Stimulated activated CD8-positive, alpha-beta memory T cell treated with anti-CD3 and anti-CD28 coated beads, Interleukin-7, amount 100 ng/mL, for 1 hour (primary cell): ENCODE measurements at places on chromosomes 12 and 14.

- DNase-seq, result no peak
These were observed 163.4 kb downstream of the ANO6 start for GRCh38 chr12:45379261-45379660.

GRCh38 chr14:30854492-30854891 lies 19.9 kb upstream of the COCH start:
- no peak for DNase-seq

DNA sequence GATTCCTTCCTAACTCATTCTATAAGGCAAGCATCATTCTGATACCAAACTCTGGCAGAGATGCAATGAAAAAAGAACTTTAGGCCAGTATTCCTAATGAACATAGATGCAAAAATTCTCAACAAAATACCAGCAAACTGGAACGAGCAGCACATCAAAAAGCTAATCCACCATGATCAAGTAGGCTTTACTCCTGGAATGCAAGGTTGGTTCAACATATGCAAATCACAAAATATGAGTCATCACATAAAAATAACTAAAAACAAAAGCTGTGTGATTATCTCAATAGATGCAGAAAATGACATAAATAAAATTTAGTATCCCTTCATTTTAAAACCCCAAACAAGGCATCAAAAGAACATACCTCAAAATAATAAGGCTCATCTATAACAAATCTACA lies 98.9 kb downstream of the ACSS3 start:
- no peak for DNase-seq

DNA sequence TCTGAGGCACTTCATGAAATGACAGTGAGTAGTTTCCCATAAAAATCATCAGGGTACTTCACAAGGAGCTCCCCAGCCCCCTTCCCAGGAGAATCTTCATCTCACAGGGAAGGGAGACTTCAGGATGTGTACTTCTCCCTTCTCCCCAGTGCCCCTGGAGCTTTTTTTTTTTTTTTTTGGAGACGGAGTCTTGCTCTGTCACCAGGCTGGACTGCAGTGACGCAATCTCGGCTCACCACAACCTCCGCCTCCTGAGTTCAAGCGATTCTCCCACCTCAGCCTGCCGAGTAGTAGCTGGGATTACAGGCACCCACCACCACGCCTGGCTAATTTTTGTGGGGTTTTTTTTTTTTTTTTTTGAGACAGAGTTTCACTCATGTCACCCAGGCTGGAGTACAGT lies 10.4 kb downstream of the ITPK1 start:
- no peak for DNase-seq

DNA sequence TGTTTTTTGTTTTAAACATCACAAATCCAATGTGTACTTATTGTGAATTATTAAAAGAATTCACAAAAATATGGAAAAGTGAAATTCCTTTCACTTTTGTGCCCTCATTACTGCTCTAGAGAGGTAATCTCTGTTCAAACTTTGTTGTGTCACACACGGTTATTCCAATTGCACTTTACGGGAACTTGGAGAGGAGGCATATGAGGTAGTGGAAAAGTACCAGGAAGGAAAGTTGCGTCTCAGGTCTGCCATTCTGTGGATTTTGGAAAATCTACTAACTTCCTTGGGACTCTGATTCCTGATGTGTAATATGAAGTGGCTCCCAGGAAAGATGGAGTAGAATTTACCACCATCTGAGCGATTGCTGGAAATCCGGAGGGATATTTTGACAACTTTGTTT lies 90.9 kb upstream of the DCN start:
- no peak for DNase-seq

- no peak for DNase-seq
These were observed 74.7 kb downstream of the BTG1 start for GRCh38 chr12:92070864-92071445.

GRCh38 chr12:105177208-105177607 lies 58.8 kb downstream of the APPL2 start:
- no peak for DNase-seq

DNA sequence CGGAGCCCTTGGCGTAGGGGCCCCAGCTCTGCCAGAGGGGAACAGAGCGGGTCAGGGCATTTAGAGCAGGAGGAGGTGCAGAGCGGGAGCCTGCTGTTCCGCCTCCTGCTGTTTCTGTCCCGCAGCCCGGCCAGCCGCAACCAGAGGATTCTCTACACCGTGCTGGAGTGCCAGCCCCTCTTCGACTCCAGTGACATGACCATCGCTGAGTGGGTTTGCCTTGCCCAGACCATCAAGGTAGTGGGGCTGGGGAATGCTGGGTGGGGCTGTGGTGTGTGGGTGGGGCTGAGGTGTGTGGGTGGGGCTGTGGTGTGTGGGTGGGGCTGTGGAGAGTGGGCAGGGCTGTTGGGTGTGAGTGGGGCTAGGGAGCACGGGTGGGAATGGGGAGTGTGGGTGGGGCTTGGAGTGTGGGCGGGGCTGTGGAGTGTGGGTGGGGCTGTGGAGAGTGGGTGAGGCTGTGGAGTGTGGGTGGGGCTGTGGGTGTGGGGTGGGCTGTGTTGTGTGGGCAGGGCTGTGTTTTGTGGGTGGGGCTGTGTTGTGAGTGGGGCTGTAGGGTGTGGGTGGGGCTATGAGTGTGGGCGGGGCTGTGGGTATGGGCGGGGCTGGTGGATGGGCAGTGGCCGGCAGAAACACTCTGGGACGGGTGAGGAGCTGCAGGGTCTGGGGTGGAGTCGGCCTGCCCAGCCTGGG lies 8.0 kb downstream of the ASPG start:
- DNase-seq, result no peak

DNA sequence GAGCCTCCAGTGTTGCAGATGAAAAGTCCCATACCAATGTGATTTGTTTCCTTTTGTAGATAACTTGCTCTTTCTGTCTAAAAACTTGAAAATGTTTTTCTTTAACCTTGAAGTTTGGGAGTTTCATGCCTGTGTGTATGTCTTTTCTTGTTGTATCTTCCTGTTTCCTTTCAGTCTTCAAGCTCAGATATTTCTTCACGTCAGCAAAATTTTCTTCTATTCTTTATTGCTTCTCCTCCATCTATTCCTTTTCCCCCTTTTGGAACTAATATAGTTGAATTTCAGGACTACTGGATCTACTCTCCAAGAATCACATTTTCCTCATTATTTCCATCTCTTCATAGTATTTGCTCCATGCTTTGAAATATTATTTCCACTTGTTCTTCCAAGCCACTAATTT lies 23.9 kb downstream of the SOAT2 start:
- DNase-seq, result no peak

- no peak for DNase-seq
These were observed 42.0 kb upstream of the CHPT1 start for GRCh38 chr12:101655393-101655792.

- no peak for DNase-seq
These were observed 13.3 kb downstream of the NDUFA12 start for GRCh38 chr12:94990222-94990621.

DNA sequence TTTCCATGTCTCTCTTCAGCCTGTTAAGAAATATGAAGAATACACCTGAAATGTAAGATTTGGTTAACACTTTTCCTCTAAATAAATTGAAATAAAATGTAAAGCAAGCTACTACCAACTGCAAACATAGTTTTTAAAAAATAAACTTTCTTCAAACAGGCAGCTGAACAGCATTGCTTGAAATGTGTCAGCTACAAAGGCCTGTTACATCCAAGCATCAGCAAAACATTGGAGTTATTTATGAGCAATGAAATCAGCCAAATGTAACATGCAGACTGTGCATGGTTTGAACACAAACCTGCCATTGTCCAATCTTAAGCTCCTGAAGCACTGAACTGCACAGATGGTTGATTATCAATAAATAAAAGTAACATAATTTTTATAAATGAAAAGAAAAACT lies 291.3 kb downstream of the ACSS3 start:
- DNase-seq, result no peak

DNA sequence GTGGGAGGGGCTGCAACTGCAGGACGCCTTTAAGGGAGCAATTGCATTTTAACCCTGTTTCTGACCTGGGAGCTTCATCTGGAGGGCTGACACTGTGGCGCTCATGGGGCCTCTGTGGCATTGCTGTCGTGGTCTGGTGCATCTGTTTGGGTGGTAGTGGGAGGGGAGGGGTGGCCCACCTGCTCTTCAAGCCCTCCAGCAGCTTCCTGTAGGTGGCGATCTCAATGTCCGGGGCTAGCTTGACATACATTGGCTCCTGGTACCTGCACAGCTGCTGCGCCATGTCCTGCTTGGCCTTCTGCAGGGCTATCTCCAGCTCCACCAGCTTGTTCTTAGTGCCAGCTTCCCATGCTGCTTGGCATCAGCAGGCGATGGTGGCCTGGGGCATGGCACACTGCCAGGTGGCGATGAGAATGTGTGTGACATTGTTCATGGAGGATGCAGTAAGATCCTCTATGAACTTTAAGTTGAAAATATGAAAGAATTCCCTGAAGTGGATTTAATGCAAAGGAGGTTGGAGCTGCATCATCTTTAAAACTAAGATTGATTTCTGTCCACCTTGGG lies 7.7 kb upstream of the KRT82 start:
- no peak for DNase-seq

DNA sequence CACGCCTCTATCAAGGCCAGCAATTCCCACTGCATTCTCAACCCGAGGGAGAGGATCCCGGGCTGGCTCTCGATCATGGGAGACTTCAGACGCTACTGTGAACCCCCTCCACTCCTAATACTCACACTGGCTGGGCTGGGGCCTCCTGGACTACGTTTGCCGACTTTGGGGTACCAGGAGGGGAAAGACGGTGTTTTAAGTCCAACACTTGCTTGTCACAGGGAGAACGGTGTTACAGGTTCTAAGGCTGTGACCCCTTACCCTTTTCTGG lies 463 bp downstream of the NACA start:
- no peak for DNase-seq

DNA sequence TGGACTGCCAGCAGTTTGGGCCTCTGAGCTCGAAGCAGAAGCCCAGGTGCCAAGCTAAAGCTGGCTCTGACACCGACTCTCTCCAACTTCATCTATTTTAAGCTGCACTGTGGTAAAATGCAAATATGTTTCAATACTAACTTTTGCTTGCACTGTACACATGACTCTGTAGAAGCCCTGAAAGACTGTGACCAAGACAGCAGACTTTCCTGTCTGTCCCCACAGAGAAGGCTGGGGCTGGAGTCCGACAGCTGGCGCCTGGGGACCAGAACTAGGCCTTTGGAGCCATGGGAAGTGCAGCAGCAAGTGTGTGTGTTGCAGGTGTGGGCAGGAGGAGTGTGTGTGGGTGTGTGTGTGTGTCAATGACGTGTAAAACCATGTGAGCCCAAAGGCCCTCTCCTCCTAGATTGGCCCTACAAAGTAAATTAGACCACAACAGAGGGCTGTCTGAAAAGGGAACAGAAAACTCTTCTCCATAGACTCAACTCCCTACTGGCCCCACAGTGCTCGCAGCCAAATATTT lies 16.4 kb upstream of the RAB35 start:
- no peak for DNase-seq

DNA sequence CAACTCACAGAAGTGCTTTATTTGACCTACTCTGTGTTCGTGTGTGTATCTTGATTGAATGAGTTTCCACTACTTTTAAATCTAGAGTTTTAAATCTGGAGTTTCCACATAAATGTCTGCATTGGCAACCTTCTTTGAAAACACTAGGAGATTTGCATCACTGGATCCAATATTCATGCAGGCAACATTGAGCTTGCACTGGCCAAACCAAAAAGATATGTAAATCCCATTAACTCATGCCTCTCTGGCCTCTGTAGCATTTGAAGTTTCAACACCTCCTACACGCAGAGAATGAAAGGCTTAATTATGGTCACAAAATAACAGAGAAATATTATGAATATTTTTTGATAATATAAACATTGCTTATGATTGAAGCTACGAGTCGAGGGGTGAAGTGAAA lies 178.6 kb downstream of the DUSP6 start:
- DNase-seq, result no peak

DNA sequence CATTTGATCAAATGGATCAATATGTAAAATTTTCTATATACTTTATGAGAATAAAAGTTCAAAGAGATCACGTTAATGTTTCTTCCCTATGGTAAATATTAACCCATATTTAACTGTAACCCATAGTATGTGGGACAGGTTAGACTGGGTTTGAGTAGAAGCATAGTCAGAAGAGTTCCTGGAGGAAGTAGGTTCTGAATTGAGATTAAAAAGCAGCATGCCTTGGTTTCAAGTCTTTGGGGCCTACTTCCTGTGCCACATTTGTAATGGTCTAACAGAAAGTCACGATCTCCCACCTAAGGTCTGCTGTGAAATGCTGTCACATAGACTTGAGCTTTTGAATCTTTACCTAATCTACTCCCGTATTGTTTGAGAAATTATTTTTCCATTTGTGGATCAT lies 63.8 kb downstream of the FIGNL2 start:
- no peak for DNase-seq

GRCh38 chr12:80260269-80260668 lies 160.9 kb downstream of the OTOGL start:
- DNase-seq, result no peak

GRCh38 chr14:61300209-61300608 lies 19.1 kb upstream of the TMEM30B start:
- no peak for DNase-seq

DNA sequence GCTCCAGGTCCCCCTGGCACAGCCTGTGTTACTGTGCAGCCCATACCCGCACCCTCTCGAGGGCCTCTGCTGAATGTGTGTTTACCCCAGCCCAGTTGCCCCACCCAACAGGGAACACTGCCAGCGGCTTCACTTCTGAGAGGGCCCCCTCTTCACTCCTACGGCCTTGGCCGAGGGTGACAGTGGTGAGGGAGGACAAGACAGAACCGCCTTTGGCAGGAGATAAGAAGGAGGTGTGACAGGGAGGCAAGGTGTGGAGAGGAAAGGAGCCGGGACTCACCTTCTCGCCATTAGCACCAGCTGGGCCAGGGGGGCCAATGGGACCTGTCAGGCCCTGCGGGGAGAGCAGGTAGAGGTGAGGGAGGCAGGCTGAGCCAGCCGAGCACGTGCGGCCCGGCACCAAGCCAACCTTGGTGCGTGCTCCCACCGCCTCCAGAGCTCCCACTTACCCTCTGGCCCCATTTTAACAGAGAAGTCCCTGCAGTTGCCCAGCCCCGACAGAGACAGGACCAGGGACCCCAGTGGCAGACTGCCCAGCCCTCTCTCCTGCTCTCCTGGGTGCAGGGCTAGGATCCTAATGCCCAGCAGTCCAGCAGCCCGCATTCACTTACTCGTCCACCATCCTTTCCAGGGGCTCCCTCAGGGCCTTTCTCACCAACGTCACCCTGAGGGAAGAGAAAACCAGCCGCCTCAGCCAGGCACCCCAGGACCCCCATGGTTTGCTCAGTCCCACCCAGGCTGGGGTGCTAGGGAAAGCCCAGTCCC lies 18.3 kb downstream of the TMEM106C start:
- DNase-seq, result no peak

- DNase-seq, result no peak
These were observed 309.9 kb downstream of the BCL11B start for GRCh38 chr14:98962118-98962517.

- DNase-seq, result no peak
These were observed 128.2 kb downstream of the KLHL28 start for GRCh38 chr14:44833376-44834060.

- DNase-seq, result no peak
These were observed 1.5 kb downstream of the ASB2 start for GRCh38 chr14:93974833-93975232.

DNA sequence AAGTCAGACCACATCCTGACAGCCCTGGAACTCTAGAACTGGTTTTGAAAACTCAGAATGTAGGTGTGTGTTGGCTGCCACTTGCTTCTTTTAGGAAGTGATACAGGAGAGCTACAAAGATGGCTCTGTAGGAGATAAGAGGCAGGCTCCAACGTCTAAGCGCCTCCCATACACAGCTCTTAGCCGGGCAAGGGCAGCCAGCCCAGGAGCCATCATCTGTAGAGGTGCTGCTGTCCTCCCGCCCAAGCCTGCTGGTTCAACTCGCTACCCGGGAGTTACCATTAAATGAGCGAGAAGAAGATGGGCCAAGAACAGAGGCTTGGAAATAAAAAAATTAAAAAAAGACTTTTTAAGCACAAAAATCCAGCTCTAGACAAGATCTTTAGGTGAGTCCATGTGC lies 61.2 kb upstream of the DIO3 start:
- no peak for DNase-seq
